ENCODE measurements at places on chromosomes 16 and 17.

- DNase-seq = no peak
Observed at GRCh38 chr17:44540246-44541084, 16.8 kb upstream of the FZD2 start.

DNA sequence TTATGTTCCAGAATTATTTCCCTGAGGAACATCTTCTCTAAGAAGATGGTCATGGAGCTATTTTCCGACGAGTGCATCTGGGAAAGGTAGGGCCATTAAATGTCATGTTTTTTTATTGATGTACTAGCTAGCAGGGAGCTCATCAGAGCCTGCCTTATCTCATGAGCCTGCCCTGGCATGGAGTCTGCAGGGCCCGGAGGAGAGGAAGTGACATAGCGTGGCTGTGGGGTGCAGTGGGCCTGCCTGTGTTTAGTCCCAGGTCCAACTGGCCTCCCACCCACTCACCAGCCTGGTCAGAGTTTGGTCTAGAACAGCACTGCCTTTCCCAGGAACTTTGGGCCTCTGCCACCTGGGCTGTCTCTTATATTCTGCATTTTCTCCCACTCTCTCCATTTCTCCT is 389.8 kb downstream of the SNX29 start:
- no peak for DNase-seq

DNA sequence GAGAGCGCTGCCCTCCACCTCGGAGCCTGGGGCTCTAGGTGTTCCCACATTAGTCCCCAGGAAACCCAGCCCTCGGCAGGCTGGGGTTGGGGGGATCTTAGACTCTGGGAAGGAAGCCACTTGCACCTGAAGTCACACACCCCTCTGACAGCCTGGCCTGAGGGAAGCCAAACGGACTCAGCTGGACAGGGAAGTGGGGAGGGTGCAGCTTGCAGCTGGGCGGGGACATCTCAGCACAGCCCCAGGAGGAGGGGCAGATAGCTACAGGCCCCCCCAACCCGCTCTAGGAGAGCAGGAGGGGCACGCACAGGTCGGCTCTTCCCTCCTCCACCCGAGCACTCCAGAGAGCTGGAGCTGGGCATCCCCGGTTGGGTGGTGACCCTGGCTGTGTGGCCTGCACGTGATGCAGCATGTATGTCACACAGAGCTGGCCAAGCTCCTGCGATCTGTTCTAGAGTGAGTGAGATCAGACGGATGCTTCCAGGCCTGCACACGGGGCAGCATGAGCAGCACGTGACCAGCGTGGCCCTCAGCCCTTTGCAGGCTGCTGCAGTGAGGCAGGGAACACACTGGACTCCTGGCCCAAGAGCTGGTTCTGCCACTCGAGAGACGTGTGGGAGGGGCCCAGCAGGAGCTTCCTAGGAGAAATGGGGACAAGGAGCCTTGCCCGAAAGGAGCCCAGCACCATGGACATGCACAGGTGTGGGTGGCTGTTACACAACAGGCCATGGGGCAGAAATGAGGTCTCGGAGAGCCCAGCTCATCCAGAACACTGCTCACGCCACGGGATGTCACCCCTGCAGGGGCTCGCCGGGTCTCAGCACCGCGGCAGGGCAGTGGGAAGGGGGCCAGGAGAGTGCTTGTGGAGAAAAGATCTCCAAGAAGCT is 15.4 kb downstream of the KIFC3 start:
- no peak for DNase-seq

DNA sequence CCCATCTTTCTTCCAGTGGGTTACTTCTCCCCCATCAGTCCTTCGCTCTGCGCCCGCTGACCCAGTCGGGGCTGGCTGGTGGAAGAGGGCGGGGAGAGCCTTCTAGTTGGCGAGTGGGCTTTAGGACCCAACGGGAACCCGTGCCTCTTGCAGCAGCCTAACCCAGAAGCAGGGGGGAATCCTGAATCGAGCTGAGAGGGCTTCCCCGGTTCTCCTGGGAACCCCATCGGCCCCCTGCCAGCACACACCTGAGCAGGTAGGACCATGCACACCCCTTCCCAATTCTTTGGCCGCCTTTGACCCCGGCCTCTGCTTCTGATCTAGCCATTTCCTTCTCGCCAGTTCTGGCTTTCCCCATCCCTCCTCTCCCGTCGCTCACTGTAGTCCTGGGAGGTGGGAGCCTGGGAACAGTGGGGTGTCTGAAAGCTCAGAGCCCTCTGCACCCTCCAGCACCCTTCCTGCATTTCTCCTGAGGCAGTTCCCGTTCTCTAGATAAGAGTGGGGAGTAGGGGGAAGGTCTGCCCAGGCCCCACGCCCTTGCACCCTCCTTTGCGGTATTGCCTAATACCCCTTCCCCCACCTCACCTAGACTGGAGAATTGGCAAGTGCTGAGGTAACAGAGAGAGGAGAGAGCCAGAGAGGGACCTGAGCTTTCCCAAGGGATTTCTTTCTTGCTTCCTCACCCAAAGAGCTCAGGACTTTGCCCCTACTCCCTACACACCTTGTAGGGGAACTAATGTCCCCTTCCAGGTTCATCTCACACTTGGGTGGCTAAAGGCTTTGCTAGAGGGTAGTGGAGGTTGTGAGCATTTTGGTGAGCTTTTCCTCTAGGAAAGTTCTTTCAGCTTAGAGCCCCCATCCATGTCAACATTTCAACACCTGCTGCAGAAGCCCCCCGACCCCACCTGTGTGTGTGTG is at the start of gene RARA:
RARA (plus strand) TSS at position 150 of the 918 bp plus-strand sequence. CDS start 22,039 bp downstream, outside the sequence.
- peak; percentile 90 for DNase-seq

DNA sequence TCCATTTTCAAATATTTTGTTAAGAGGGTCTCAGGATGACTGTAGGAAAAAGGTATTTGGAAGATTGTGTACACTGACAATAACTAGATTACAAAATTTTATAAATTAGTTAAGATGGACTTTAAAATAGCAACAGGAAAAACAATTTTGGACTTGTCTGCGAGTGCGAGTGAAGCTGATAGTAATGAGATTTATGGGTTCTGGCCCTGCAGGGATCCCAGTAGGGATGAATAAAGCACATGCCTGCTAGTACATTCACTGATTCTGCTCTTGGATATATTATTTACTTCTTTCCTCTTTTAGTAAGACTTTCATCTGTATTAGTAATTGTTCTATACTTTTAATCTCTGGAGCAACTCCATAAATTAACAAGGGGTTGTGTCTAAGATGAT is 28.2 kb downstream of the PRKCA start:
- no peak for DNase-seq

GRCh38 chr16:85453194-85453678 is 159.9 kb upstream of the GSE1 start:
- DNase-seq = no peak

GRCh38 chr17:45096141-45096540 is 35.0 kb downstream of the NMT1 start:
- DNase-seq = peak; percentile 63

DNA sequence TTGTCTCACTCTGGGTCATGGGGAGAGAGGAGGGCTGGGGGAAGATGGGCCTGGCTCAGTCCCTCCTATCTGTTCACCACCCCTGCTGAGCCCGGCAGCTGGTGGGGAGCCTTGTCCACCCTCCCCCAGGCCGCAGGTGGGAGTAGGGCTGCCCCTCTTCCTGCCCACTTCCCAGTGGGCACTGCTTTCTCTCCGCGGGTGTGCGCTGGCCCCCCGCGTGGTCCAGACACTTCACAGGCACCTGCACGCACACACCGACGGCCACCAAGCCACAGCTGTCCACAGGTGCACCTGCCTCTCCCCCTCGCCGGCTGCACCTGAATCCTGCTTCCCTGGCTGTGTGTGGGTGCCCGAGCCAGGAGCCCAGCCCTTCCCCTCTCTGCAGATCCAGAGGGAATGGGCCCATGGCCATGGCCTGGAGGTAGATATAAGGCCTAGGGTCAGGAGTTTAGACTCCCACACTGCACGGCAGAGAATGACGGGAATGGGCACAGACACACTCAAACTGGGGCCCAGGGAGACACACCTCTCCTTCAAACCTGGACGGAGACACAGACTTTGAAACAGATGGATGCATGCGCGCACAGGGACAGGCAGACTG is 2.0 kb downstream of the NHERF2 start:
- no peak for DNase-seq

DNA sequence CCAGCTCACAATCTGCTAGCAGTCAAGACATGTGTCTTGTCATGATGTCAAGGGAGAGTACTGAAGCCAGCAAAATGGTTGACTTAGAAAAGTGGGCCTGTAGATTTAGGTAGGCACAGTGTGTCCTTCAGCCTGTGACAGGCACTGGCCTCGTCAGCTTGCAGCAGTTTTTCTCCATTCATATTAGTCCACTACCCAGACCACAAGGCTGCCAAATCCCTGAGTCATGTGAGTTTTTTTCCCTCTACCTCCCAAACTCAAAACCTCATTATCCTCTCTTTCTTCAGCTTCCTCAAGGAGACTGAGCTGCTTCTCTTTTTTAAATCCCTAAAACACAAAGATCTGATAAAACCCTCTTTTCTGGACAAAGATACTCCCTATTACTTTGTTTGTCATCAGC is 102.6 kb upstream of the HS3ST3A1 start:
- no peak for DNase-seq

GRCh38 chr16:75308011-75308410 is 56.6 kb upstream of the BCAR1 start:
- DNase-seq = no peak

DNA sequence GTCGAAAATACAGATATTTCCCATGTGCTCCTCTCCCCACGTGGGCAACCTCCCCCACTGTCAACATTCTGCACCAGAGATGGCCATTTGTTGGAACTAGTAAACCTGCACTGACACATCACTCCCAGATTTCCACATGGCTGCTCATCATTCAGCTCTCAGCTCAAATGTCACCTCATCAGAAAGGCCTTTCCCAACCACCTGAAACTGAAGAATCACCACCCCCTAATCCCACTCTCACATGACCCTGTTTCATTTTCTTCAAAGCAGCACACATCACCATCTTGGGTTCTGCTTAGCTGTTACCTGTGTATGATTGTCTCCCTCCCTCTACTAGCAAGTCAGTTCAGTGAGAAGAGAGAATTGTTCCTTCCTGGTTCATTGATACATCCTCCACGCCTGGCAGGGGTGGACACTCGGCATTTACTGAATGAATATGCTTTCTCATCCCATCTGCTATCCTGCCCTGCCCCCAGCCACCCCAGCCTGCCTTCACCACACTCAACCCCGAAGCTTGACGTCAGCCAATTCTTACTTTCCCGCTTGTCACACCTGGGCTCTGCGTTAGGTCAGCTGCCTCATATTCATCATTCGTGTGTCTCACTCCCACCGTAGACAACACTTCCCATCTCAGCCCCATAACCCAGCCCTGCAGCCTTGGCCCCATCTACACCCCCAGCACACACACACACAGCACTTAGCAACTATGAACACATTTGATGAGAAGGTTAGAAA is 1.5 kb downstream of the C17orf114 start:
- no peak for DNase-seq

DNA sequence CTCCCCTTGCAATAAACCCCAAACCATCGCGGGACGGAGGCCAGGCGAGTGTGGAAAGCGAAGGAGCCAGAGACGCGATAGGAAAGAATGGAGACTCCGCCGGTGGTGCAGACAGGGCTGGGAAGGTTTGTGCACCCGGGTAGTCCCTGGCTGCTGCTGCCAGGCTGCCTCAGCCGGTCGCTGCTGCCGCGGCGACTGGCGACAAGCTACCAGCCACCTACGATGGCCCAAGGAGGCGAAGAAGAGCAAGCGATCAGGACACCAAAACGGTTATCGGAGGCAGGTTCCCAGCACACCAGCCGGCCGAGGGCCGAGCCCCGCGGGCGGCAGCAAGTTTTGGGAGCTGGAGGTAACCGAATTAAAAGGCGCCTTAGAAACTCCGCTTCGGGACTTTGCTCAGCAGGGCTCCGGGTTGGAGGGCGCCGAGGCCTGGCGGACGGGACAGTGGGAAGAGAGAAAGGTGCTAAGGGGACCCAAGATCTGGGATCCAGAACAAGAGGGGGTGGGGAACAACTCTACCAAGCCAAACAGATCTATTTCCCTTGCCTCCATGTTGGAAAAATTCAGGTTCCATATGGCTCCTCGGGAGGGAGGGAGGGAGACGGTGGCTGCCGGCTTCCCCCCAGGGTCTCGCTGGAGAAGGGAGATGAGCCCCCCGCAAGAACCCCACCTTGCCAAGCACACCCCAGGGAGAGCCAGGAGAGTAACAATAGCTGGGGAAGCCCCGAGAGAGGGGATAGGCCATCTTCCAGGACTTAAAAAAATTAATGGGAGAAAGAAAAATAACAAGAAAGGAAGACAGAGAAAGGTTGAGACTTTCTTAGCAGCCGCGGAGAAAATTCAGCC is 9.7 kb upstream of the HOXB2 start:
- DNase-seq = no peak

DNA sequence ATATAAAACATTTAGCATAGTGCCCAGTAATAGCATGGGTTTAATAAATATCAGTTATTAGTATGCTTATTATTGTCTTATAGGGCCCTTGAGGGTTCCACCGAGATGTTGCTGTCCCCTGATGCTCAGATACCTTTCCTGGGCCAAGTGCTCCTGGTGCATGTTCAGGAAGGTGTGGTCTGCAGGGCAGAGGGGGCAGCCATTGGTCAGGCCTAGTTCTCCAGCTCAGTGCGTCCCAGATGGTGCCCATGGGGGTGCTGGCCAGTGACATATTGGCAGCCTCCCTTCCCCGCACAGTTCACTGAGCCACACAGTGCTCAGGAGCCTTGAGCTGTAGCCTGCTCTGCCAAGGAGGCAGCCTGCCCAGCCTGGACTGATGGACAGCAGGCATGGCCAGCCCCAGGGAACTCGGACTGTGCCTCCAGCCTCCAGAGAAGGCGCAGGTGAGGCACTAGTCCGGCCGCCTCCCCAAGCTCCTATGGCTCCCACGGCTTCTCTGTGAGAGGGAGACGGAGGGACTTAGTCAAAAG is 7.7 kb upstream of the GRIN2A start:
- DNase-seq = no peak

DNA sequence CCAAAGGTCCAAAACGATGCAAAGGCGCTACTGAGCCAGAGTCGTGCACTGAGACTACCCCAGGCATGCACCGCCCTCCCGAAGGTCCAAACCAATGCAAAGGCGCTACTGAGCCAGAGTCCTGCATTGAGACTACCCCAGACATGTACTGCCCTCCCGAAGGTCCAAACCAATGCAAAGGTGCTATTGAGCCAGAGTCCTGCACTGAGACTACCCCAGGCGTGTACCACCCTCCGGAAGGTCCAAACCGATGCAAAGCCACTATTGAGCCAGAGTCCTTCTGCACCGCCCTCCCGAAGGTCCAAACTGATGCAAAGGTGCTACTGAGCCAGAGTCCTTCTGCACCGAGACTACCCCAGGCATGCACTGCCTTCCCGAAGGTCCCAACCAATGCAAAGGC is 27.1 kb downstream of the SLC43A2 start:
- no peak for DNase-seq

DNA sequence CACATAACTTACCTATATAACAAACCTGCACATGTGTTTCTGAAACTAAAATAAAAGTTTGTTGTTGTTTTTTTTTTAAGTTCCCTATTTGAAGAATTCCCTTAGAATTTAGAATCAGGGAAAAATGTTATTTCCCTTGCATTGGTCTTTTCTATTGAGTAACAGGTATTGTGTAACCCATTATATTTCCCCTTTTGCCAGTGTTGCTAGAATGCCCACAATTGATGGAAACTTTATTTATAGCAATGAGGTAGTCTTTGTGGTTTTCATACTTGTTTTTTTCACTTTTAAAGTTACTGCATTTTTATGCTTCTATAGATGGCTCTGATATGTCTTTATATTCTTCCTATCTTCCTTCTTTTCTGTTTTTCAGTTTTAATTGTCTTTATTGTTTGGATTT is 3.9 kb downstream of the NLRP1 start:
- no peak for DNase-seq

Data from Calu3 (cell line).